ENCODE measurements at places on chromosomes 7 and 10.

GRCh38 chr7:123615344-123615743, 13.7 kb downstream of the ASB15 start:
- DNase-seq: no peak

DNA sequence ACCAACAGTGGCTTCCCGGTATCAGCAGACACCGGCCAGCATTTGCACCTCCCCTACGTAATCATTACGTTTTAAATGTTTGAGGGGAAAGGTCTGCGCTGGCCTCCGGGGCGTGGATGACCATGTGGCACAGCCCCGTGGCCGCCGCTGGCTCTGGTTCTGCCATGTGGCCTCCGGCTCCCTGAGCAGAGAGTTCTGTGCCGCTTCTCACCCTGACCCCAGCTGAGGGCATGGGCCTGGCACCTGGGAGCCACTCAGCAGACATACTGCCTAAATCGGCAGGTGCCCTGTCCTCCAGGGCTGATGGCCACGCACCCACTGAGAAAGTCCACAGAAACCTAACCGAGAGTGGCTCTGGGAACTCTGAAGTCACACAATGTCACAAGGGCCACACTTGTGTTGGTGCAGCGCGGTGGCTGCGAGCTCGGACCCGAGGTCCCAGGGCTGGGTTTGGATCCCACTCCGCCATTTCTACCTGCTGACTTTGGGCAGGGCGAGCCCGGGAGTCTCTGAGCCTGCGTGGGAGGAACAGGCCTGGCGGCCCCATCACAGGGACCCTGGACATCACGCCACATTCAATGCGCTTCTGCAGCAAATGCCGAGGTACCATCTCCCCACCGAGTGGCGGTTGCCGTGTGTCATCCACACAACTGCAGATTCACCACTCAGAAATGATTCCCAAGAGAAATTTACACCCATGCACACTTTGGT, 25.3 kb downstream of the CFAP46 start:
- no peak for DNase-seq

- DNase-seq: no peak
Measured at GRCh38 chr10:35372329-35372728, 36.0 kb downstream of the CCNY start.

GRCh38 chr7:15684111-15684800, 2.2 kb downstream of the MEOX2 start:
- no peak for DNase-seq

DNA sequence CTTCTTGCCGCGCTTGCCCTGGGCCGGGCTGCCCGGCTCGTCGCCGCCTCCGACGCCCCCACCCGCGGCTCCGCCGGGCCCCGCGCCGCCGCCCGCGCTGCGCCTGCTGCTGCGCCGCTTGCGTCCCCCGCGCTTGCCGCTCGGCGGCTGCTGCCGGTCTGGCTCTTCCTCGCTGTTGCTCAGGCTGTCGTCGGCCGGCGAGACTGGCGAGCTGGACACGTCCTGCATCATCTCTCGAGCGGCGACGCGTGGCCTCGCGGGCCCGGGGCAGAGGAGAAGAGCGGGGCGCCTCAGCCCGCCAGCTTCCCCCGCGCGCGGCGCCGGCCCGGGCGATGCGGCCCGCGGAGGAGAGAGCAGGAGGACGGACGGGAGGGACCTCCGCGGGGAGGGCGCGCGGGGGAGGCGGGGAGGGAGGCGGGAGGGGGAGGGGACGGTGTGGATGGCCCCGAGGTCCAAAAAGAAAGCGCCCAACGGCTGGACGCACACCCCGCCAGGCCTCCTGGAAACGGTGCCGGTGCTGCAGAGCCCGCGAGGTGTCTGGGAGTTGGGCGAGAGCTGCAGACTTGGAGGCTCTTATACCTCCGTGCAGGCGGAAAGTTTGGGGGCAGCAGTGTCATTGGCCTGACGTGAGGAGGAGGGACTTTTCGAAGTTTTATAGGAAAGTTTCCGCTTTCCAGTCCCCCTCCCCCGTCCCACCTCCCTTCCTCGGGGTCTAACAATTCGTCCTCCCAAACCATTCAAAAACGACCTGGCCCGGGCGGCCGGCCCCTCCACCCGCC, at the start of gene TWIST1:
TSS of gene TWIST1 (minus strand) at position 546 of the 779 bp plus-strand sequence. CDS start at position 231, 315 bp downstream.
- peak; percentile 70 for DNase-seq

DNA sequence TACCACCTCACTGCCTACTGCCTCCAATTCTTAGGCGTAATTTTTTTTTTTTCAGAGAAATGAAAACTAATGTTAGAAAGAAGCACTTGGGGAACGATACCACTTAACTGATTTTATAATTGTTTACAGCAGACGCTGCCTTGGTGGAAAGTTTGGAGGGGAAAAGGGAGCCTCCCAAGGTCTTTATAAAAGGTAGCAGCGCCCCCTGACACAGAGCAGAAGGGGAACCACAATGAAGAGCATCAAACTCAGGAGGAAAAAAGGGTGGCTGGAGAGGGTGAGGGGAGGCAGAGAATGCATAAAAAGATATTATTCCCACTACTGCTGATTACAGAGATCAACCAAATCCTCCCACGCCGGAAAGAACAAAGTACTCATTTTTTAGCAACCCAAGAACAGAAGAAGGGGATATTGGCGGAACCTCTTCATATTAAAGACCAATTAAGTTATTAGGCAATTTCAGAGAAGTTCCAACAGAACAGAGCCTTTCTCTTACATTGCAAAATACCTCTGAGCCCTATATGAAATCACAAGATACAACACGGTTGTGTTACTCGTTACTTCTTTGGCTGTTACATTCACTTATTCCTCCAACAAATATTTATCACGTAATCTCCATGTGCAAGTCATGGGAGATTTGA, 135.8 kb downstream of the TEX36 start:
- DNase-seq: no peak

DNA sequence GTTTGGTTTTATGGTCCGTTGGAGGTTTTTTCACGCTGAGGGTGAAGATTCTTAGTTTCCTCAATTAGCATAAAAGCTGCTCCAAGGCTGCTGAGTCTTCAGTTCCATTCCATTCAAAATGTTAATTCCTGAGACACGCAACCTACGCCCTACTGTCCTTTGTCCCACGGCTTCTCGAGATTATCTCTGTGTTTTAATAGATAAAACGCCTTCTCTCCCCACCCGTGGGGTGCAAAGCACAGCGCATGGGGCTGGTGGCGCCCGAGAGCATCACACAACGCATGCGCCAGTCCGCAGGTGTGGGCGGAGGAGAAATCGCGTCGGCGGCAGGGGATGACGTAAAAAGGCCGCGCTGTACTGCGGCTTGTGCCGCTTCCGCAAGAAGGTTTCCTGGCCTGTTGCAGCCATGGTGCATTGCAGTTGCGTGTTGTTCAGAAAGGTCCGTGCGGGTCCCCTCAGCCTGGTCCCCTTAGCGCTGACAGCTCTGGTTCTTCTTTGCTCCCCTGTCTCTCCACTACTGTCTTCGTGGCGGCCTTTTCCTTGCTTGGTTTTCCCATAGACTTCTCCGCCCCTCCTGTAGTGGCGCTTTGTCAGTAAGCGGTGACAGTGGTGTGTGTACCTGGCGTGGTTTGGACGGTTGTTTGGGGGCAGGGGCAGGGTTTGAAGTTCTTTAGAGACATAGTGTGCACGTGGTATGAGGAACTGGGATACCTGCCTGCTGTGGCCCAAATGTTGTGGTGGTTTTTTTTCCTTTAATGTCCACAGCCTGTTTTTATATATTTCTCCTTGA, at the start of gene GTPBP10:
TSS of gene GTPBP10 (plus strand) at position 381 of the 790 bp plus-strand sequence. CDS start at position 407, 26 bp downstream.
- peak; percentile 92 for DNase-seq

DNA sequence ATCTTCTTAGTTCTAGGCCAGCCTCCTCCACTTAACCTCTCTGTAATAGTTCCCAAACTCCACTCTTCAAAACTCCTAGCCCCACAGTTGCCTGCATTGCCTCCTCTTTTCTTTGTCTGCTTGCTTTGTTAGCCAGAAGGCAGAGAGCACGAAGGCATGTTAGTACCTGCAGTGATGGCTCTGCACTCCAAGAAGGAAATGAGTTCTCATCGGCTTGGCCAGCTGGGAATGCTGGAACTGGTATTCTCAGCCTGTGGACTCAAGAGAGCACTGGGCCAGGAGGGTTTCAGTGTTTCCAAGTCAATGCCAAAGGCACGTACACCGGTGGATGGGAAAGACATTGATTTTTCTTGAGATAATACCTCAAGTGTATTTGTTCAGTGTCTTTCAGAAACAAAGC, 66.3 kb upstream of the HABP2 start:
- DNase-seq: no peak

DNA sequence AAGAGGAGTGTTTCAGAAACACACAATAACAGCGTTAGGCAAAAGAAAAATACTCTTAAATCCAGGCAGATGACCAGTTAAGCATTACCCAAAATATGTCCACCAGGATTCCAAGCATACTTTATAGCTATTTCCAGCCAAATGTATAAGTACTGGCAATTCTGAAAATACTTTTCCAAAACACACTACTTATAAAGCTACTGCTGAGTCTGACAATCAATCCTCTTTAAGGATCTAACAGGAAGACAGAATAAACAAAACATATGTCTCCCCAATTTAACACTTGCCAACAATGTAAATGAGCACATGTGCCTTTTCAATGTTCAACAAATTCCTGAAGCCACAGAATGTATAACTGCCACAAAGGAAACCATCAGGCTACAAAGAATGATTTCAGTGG, 370.9 kb downstream of the SORCS1 start:
- DNase-seq: no peak

GRCh38 chr7:156124356-156124755, 312.1 kb upstream of the SHH start:
- DNase-seq: no peak

- no peak for DNase-seq
Measured at GRCh38 chr10:124892031-124892430, 49.9 kb upstream of the ZRANB1 start.

- DNase-seq: peak; percentile 76
Measured at GRCh38 chr10:102352066-102352715, 43.3 kb upstream of the NFKB2 start.

DNA sequence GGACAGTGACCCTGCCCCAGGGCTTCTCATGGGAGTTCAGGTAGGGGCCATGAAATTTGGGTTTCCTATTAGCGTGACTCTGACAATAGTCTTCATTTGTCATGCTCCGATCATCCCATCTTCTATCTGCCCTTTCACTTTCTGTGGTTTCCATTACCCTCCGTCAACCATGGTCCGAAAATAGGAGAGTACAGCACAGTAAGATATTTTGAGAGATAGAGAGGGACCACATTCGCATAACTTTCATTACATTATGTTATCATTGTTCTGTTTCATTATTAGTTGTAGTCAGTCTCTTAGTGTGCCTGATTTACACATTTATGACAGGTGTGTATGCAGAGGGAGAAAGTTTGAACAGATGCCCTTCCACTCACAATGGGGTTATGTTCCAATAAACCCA, 649.2 kb downstream of the SDK1 start:
- DNase-seq: no peak

GRCh38 chr7:129385116-129385515, 49.1 kb upstream of the STRIP2 start:
- no peak for DNase-seq

- no peak for DNase-seq
Measured at GRCh38 chr10:15427843-15428414, 56.8 kb upstream of the FAM171A1 start.

Data from nephron progenitor cell (in vitro differentiated cells).